ENCODE measurements at places on chromosomes 16 and 17.

- no peak for DNase-seq
These were observed 5.7 kb upstream of the HSD17B1 start for GRCh38 chr17:42547001-42547461.

- no peak for DNase-seq
These were observed 29.4 kb downstream of the CNTROB start for GRCh38 chr17:7961421-7961820.

GRCh38 chr17:38333635-38334295 is 10.0 kb downstream of the GPR179 start:
- no peak for DNase-seq

DNA sequence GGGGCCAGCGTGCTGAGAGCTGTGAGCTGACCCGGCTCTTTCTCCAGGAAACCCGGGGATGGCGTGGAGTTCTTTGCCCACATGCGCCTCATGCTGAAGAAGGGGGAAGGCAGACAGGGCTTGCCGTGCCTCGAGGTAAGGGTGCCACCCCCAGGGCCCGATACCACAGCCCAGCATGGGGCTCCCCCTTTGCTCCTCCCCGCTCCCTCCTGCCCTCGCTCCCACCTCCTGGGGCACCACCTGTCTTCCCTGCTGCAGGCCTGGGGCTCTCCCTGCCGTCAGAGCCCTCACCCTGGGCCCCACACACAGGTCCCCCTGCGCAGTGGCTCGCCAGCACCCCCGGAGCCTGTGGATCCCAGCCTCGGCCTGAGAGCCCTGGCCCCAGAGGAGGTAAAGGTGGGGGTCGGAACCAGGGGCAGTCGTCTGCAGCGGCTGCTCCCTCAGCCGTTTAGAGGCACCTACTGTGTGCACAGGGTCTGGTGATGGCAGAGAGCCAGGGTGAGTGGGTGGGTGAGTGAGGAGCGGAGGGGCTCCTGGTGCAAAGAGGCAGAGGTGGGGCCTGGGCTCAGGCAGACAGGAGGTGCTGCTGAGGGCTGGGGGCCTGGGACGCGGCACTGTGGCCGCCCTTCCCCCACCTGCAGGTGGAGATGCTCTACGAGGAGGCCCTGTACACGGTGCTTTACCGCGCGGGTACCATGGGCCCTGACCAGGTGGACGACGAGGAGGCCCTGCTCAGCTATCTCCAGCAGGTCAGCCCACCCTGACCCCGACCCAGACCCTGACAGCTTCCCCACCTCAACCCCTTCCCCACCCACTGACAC is 5.6 kb downstream of the BAIAP3 start:
- no peak for DNase-seq

DNA sequence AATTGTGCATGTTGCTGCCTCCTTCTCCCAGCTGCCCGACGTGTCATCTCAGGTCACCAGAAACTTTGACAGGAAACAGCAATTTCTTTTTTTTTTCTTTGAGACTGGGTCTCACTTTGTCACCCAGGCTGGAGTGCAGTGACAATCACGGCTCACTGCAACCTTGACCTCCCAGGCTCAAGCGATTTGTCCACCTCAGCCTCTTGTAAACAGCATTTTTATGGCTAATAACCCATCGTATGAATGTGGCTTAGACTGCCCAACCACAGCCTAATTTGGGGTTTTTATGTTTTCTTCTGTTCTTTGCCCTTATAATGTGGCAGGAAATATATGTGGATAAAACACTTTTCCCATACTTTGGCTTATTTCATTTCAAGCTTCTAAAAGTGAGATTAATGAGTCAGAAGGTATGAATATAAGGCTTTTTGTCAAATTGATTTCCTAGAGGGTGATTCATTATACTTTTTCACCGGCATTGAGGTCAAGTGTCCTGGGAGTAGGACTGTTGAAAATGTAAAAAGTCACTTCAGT is 31.0 kb upstream of the SLC5A10 start:
- DNase-seq = no peak

GRCh38 chr17:17691468-17692263 is 10.4 kb downstream of the RAI1 start:
- no peak for DNase-seq

All from hypothalamus (tissue), 51 donors.